ENCODE measurements at places on chromosomes 5 and 9. TPM values are rescaled to one million over a fixed set of nuclear protein-coding genes. Genes with fewer than 3 reads are reported as not detected.

- no peaks in the 10 kb centered on the region for H3K4me1 ChIP-seq
- DNase-seq, result no peak
- H3K36me3 ChIP-seq, result peaks cover 22% of the 10 kb centered on the region
- H3K27ac ChIP-seq, result no peak overlapping the region
- no peak overlapping the region for H3K4me3 ChIP-seq
- H3K27me3 ChIP-seq, result no peaks in the 10 kb centered on the region
Observed at GRCh38 chr5:136155078-136155477, 22.4 kb downstream of the SMAD5 start.

Gene CDKN2B
- 329 TPM for total RNA-seq

DNA sequence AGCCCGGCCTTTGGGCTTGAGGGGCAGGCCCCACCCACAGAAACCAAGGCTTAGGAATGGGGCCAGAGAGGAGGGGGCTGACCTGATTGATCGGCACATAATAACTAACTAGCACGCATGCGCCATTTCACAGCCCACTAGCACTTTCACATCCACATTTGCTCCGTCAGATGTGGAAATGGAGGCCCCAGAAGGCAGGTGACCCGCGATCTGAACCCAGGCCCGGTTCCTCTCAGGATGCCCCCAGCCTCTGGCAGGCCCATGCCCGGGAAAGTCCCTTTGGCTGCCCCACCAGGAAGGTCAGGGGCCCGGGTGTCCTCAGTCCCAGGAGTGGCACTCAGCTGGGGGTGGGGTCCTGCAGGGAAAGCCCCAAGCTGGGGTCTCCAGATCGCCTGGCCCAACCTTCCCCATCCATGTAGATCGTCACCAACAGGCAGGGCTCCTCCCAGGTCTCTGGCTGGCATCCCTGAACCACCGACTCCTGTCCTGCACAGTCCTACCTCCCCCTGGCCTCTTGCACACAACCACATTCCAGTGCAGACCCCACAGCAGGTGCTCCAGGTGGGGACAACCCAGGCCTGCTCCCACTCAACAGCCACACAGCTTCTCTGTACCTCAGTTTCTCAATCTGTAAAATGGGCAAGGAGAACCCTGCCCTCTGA lies 46.7 kb downstream of the VAV2 start:
- H3K27me3 ChIP-seq, result no peaks in the 10 kb centered on the region
- DNase-seq, result no peak
- no peak overlapping the region for H3K27ac ChIP-seq
- no peak overlapping the region for H3K4me3 ChIP-seq

GRCh38 chr5:177426566-177427210 lies at the start of gene GRK6:
TSS of gene GRK6 (plus strand) at chr5:177426676. CDS start at chr5:177426846, 170 bp downstream.
- H3K4me1 ChIP-seq, result peaks cover 47% of the 10 kb centered on the region
- no peaks in the 10 kb centered on the region for H3K36me3 ChIP-seq
- H3K27me3 ChIP-seq, result no peaks in the 10 kb centered on the region

DNA sequence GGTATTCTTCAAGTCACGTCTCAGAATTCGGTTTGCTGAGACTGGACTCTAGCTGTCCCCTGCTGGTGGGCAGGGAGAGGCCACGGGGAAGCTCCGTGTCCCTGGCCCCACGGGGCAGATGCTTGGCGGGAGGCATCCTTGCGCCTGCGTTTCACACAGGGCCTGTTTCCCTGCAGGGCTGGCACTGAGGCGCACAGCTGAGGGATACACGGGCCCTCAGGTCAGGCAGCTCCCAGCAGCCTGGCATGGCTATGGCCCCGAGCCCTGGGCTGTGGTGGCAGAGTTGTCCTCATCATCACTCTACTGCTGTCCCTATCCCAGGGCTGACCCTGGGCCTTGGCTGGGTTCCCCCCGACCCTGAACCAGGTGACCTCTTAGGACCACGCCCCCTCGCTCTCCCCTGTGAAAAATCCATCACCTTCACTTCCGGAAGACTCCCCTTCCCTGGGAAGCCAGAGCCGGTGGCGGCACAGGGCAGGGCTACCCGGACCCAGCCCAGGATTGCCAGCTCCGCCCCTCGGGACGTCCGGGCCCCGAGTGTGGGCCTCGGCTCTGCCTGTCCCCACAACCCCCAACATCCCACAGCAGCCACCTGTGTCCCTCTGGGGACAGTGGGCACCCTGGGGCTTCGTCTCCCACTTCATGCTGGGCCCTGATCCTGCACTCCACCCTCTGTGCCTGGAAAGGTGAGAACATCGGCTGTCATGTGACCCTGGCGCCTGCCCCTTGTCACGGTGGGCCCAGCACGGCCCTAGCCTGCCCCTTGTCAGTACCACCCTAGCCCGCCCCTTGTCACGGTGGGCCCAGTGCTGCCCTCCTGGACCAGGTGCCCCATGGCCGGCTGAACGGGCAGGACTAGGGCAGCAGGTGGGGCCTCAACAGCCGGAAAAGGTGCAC lies 5.0 kb downstream of the DPP7 start:
- H3K4me3 ChIP-seq, result no peak overlapping the region
- H3K27me3 ChIP-seq, result no peaks in the 10 kb centered on the region
- H3K27ac ChIP-seq, result no peak overlapping the region
- no peak for DNase-seq
